ENCODE measurements at places on chromosomes 11 and 22.
A peak's percentile ranks its signal among the peaks of the same experiment; 100 is the strongest.

DNA sequence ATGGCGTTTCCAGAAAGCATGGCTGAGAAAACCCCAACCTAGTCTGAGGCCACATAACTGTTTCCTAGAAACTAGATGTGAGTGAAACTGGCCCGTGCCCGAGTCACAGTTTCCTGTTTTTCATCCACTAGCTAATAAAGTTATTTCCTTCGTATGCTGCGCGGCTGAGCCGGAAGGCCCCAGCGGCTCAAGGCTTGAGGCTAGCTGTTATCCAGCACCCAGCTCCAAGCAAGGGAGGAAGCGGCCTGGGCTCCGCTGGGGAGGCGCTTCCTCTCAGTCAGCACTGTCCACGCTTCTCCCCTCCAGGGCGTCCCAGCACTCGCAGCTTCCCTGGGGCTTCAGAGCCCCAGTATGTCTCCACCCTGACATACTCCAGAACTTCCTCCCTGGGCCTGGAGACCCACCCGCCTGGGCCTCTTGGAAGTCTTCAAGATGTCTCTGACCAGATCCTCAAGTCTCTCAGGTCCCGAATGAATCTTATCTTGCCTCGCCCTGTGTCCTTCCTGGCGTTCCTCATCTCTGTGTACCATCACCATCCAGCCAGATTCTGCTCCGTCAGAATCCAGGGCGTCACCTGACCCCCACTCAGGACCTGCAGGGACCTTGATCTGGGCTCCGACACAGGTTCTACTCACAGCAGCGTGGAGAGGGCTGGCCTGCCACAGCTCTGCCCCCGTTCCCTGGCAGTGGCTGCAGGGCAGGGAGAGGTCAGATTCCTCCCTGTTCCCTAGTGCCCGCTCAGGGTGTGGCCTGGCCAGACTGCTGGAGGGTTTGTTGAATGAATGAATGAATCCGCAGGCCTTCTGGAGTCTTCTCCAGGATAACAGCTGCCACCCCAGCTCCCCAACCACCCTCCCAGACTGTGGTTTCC, 81.9 kb downstream of the LRRC32 start:
- no peak for DNase-seq
- no peak overlapping the region for H3K27ac ChIP-seq
- no peaks in the 10 kb centered on the region for H3K27me3 ChIP-seq
- no peak overlapping the region for H3K4me3 ChIP-seq

DNA sequence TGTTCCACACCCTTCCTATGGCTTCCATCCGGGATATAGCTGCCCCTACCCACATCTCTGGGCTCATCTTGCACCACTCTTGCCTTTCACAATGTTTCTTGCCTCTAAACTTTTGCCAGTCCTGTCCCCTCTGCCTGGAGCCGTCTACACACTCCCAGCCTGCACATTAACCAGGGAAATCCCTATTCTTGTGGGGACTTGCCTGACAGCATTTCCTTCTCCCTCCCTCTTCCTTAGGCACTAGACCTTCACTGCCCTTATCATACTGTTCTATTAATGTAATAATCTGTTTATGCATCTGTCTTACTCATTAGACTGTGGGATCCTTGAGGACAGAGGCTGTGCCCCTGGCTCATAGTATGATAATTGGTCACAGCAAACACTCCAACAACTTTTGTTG, 5.8 kb upstream of the TTC12 start:
- no peak for DNase-seq
- no peaks in the 10 kb centered on the region for H3K4me1 ChIP-seq
- no peaks in the 10 kb centered on the region for H3K27me3 ChIP-seq
- H3K27ac ChIP-seq, result no peak overlapping the region

- H3K4me1 ChIP-seq, result no peaks in the 10 kb centered on the region
- no peak for DNase-seq
- H3K4me3 ChIP-seq, result no peak overlapping the region
- H3K27ac ChIP-seq, result no peak overlapping the region
These were observed 318.3 kb downstream of the CADM1 start for GRCh38 chr11:115185931-115186330.

DNA sequence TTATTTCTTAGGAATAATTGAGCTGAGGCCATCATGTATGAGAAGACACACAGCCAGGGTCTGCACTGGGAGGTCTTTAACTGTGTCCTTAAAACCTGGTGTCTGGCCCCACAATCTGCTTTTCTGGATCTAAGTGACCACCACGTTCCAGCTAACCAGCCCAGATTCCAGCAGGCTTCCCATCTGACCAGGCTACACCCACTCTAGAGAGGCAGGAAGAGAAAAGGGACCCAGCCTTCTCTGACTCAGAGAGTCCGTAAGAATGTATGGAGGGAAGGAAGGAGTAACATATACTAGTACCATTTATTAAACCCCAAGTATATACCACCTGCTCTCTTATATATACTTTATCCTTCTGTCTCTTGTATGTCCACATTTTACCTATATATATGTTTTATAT, 80.1 kb downstream of the LDLRAD3 start:
- H3K4me3 ChIP-seq, result no peak overlapping the region
- no peak for DNase-seq
- H3K27ac ChIP-seq, result no peak overlapping the region
- peaks cover 19% of the 10 kb centered on the region for H3K4me1 ChIP-seq
- no peaks in the 10 kb centered on the region for H3K36me3 ChIP-seq

- H3K4me1 ChIP-seq, result no peaks in the 10 kb centered on the region
- no peaks in the 10 kb centered on the region for H3K36me3 ChIP-seq
- DNase-seq, result peak; percentile 44
- H3K27ac ChIP-seq, result no peak overlapping the region
- no peak overlapping the region for H3K4me3 ChIP-seq
- no peaks in the 10 kb centered on the region for H3K27me3 ChIP-seq
These were observed 2.7 kb downstream of the GNAZ start for GRCh38 chr22:23072911-23073491.

DNA sequence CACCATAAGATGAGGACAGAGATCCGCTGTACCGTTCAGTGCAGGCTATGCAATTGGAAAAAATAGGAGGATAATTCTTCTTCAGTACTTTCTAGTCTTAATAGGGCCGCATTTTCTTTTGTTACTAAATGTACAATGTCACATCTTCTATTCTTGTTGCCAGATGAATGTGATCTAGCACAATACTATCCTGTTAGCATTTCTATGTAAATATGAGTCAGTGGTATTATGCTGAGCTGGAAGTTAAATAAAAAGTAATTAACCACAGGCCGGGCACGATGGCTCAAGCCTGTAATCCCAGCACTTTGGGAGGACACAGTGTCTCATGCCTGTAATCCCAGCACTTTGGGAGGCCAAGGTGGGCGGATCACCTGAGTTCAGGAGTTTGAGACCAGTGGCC, 24.4 kb upstream of the BIRC3 start:
- no peaks in the 10 kb centered on the region for H3K36me3 ChIP-seq
- H3K27ac ChIP-seq, result peak overlapping the region; percentile 10
- no peaks in the 10 kb centered on the region for H3K27me3 ChIP-seq
- DNase-seq, result no peak
- peaks cover 19% of the 10 kb centered on the region for H3K4me1 ChIP-seq

DNA sequence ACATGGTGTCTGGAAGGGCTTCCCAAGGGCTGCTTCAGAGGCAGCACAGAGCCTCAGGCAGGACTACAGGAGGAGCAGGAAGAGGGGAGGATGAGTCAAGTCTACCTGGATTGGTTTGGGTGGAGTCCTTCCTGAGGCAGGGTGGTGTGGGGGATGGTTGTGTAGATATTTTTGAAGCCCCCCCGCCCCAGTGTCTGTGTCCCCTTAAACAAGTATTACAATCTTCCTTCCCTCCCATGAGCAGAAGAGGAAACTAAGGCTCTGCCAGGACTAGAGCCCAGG, 34.7 kb upstream of the FCHSD2 start:
- no peaks in the 10 kb centered on the region for H3K27me3 ChIP-seq
- no peak for DNase-seq
- no peak overlapping the region for H3K4me3 ChIP-seq
- peaks cover 11% of the 10 kb centered on the region for H3K4me1 ChIP-seq

DNA sequence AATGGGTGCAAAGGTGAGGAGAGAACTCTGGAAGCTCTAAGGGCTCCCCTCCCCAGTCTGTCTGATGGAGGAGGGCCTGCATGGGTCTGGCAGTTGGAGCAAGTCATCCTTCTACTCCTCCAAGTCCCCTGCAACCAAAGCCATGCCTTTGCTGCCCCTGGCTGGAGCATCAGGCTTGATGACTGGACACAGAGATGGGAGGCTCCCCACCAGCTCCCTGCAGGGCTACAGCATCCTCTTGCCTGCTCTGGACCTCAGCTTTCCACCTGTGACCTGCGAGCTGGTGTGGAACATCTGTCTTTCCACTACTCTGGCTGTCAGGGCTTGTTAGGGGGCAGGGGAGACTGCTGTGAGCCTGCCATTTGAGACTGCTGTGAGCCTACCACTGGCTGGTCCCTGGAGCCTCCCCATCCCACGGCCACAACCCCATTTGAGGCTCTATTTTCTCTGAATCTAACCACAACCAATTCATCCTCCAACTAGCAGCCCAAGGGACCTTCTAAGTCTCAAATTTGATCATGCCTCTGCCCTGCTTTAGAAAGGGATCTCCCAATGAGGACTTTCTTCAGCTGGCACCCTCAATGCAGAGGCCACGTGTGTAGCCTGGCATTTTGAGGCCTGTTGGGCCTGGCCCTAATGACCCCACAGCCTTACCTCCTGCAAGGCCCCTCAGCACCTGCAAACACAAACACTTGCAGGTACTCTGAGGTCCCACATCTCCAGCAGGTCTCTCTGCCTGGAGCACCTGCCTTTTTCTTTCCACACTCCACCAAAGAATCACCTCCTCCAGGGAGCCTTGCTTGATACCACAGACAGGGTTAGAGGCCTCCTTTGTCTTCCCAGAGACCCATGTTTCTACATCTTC, 9.9 kb downstream of the P2RY6 start:
- DNase-seq, result no peak
- H3K27me3 ChIP-seq, result no peaks in the 10 kb centered on the region
- H3K27ac ChIP-seq, result no peak overlapping the region
- no peaks in the 10 kb centered on the region for H3K36me3 ChIP-seq
- no peak overlapping the region for H3K4me3 ChIP-seq

- H3K27ac ChIP-seq, result no peak overlapping the region
- no peaks in the 10 kb centered on the region for H3K4me1 ChIP-seq
- no peaks in the 10 kb centered on the region for H3K27me3 ChIP-seq
- no peaks in the 10 kb centered on the region for H3K36me3 ChIP-seq
- DNase-seq, result no peak
These were observed 324.2 kb downstream of the DCDC1 start for GRCh38 chr11:31045335-31045734.

GRCh38 chr11:121618516-121618915, 165.7 kb upstream of the SORL1-AS1 start:
- peaks cover 14% of the 10 kb centered on the region for H3K36me3 ChIP-seq
- H3K27me3 ChIP-seq, result no peaks in the 10 kb centered on the region
- H3K4me1 ChIP-seq, result peaks cover 13% of the 10 kb centered on the region
- DNase-seq, result no peak

- no peak for DNase-seq
- H3K4me1 ChIP-seq, result no peaks in the 10 kb centered on the region
- H3K27me3 ChIP-seq, result no peaks in the 10 kb centered on the region
- H3K36me3 ChIP-seq, result peaks cover 7% of the 10 kb centered on the region
- no peak overlapping the region for H3K27ac ChIP-seq
- H3K4me3 ChIP-seq, result no peak overlapping the region
These were observed 13.6 kb upstream of the LGR4 start for GRCh38 chr11:27485930-27486773.

Data from RWPE2 (cell line).